ENCODE measurements at places on chromosomes 1 and 21.
A peak's percentile ranks its signal among the peaks of the same experiment; 100 is the strongest.

GRCh38 chr1:47554901-47555300 lies 117.1 kb downstream of the FOXD2 start:
- DNase-seq: peak; percentile 52

GRCh38 chr1:15577691-15578090 lies 7.2 kb downstream of the AGMAT start:
- DNase-seq: no peak

DNA sequence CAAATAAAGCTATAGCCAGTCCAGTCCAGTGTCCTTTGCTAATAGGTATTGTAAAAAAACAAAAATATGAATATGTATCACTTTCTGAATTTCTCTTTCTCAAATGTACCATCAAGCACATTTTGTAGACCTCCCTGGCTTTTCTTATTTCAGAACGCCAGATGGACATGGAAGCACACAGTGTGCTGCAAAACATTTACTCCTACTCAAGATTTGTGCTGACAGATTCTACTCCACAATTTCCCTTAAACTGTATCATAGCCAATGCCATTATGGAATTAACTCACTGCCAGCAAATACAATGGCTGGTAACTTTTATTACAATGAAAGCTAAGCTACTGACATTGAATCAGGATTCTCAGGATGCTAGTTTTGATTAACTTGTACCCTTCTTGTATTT lies 30.8 kb upstream of the PLPPR4 start:
- no peak for DNase-seq

- no peak for DNase-seq
These were observed 54.6 kb downstream of the ERICH3 start for GRCh38 chr1:74618974-74619373.

DNA sequence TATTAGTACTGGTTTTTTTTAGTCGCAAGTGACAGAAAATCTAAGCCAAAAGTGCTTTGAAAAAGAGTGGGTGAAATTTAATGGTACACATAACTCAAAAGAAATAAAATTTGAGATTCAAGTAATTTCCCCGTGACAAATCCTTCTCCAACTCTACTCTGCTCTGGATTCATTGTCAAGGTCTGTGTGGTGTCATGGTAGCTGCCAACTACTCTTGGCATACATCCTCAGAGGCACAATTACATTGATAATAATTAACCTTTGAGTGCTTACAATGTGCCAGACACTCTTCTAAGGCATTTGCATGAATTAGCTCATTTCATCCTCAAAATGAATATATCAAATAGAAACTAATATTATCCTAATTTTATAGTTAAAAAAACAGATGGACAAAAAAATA lies 1153.9 kb upstream of the NCAM2 start:
- no peak for DNase-seq

DNA sequence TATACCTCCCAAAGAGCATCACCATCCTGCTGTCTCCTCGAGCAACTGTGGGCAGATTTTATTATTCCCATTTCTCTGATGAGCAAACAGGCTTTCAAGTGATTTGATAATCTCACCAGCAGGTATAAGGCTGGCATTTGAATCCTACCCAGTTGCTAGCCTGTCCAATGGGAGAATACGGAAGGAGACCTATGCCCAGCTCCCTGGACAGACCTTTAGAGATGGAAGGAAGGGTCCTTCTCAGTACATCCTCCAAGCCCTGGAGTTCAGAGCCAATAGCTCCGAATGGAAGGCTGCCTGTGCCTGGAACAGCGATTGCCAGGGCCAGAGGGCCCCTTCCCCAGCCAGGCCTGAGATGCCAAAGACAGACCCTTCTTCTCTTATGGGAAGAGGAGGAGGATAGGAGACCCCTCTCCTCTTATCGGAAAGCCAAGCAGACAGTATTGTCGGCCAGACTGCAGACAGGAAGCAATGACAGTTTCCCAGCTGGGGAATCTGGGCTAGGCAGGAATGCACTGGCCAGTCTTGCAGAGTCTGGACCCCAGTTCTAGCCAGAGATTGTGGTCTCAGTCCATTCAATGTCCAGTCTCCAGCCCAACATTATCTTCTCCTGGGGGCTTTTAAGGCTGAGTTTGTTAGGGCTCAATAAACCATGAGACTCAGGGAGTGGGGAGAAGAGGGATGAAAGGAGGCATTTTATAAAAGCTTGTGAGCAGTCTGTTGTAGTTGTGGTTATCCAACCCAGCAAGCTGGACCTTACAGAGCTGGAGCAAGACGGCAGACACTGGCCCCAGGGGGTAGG lies 2.0 kb downstream of the IFFO2 start:
- DNase-seq: no peak

- no peak for DNase-seq
These were observed 26.3 kb downstream of the SLC37A1 start for GRCh38 chr21:42539931-42540343.

DNA sequence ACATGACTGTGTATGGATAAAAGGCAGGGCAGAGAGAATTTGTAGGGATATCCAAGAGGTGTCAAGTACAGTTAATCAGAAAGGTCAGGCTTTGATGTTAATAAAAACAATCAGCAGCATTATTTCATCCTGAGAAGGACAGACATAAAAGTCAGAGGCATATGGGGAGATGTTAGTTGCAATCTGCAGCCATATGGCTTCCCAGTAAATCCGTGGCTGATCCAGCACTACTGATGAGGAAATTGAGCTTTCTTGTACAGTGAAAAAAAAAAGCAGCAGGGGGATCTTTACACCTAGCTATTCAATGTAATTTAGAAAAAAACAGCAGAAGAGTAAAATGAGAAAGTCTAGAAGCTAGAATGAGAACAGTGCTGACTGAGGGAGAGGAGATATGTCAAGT lies 2.2 kb upstream of the SPRR1B start:
- DNase-seq: no peak

DNA sequence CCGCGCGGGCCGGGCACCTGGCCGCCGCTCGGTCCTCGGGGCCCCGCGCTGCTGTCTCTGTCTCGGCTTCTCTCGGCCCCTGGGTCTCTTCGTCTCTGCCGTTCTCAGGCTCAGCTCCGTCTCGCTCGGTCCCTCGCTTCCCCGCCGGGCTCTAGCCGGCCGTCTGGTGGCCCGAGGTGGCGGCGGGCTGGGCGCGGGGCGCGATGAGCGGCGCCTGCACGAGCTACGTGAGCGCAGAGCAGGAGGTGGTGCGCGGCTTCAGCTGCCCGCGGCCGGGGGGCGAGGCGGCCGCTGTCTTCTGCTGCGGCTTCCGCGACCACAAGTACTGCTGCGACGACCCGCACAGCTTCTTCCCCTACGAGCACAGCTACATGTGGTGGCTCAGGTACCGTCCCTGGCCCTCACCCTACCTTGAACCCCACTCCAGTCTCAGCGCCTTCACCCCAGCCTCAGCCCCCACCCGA lies 355 bp downstream of the SHISAL2A start:
- no peak for DNase-seq

DNA sequence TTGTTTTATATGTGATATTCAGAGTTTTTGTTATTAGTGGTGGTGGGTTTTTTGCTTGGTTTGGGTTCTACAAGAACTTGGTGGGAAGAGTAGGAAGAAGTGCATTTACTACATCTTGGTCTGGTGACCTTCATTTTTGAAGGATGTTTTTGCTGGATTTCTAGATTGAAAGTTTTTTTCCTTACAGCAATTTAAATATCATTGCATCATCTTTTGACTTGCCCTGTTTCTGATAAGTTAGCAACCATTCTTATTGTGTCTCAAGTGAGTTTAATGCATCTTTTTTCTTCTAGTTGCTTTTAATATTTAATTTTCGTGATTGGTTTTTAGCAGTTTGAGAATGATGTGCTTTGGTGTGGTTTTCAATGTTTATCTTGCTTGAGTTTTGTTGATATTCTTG lies 447.7 kb downstream of the DISC1 start:
- DNase-seq: no peak

DNA sequence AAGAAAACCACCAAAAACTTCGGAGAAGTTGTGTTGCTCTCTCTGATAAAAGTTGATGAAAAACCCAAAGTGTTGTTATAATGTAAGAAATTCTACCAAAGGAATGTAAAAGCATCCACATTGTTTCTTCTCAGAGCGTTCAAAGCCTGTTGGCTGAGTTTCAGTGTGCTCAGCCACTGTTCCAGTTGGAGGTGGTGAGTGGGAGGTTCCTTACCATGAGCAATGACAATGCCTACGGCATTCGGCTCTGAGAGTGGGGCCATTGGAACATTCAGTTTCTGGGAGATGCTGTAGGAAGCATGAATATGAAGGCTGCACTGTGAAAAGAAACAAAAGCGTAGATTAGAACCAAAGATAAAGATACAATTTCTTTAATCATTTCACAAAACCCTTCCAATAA lies 20.5 kb upstream of the MYBPHL start:
- DNase-seq: peak; percentile 17

DNA sequence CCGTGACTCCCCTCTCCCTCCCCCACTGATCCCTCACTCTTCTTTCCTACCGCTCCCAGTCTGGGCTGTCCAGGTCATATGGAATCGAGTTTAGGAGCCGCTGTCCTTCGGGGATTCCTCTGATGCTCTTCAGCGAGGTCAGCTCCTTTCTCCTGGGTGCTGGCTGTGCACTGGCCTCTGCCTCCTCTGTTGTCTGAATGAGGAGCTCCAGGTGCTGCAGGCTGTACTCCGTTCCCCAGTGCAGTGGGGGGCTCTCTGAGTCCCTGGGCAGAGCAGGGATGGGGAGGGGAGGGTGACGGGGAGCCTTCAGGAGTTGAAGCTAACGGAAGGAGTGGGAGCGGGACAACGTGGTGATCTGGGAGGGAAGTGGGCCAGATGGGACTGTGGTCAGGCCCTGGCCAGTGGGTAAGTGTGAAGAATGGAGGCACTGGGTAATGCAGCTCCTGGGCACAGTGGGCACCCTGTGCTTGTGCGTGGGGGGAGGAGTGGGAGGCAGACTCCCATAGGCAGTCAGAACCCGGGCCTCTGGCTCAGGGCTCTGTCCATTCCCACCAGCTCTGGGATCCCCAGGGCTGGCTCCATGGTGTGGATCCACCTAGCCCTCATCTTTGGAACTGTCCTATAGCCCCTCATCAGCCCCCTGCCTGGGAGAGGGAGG lies 59.5 kb upstream of the TLR5 start:
- no peak for DNase-seq

- no peak for DNase-seq
These were observed 37.2 kb upstream of the PDC start for GRCh38 chr1:186498071-186498470.

- no peak for DNase-seq
These were observed 470.9 kb downstream of the TTLL7 start for GRCh38 chr1:83527987-83528386.

DNA sequence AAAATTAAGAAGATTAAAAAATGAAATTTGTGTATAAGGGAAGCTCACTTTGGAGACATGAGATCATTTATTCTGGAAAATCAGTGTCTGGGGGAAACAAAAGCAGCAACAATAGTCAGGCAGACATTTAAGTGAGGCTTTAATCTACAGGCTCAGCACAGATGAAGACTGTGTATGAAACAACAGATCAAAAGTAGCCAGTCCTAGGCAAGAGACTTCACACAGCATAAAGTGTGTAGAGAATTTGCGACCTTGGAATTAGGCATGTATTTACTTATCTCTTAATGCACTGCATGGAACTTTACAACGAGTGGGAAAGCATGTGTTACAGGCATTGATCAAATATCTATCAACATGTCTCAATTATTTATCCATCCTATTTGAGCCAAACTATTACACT lies 1099.9 kb downstream of the PLA2G4A start:
- DNase-seq: no peak

- DNase-seq: no peak
These were observed 2.7 kb downstream of the SCYL3 start for GRCh38 chr1:169890761-169891538.

GRCh38 chr1:40404670-40405462 lies 31.3 kb downstream of the SMAP2 start:
- DNase-seq: peak; percentile 77

- no peak for DNase-seq
These were observed 51.4 kb downstream of the GNB1 start for GRCh38 chr1:1839311-1839965.

DNA sequence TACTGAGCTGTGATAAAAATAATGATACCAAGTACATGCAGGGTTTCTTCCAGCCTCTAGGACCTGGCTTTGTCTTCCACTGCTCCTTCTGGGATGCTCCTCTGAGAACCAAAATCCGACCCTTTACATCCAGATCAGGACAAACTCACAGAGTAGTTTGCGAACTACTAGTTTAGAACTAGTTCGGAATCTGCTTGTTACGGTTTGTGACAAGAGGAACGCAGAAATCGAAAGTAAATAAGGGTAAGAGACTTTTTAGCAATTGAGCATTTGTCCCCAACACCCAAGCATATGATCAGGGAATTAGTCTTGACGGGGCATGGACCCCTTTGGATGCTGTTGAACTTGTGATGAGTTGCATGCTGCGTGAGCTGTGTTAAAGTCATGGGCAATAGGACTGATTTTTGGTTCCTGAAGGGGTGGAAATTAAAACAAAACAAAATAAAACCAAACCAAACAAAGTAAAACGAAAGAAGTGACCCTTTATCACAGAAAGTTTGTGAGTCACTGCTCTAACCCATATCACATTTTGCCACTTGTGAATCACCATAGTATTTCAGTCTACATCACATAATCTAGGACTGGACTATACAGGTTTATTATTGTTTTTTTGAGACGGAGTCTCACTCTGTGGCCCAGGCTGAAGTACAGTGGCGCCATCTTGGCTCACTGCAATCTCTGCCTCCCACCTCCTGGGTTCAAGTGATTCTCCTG lies 35.7 kb upstream of the ERRFI1 start:
- DNase-seq: peak; percentile 80

GRCh38 chr1:205359771-205360565 lies 3.2 kb upstream of the KLHDC8A start:
- DNase-seq: no peak

GRCh38 chr1:110749960-110750359 lies 75.2 kb upstream of the KCNA3 start:
- no peak for DNase-seq

GRCh38 chr1:171600862-171601261 lies 21.2 kb upstream of the MYOCOS start:
- no peak for DNase-seq

DNA sequence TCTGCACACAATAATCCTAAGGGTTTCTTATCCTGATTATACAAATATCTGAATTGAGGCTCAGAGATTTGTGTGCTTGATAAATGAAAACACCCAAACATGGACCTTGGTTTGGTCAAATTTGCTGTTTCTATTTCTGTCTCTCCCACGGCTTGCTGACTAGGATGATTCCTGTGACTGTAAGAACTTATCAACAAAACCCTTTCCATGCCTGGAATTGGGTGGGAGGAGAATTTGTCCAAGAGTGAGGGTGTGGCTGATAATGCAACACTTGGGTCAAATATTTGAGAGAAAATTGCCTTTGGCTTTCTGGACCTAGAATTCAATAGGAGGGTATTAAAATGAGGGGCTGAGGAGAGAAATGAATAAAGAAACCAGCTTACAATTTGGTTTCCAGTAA lies 48.0 kb downstream of the RHBG start:
- no peak for DNase-seq

GRCh38 chr21:36076878-36077655 lies 7.2 kb downstream of the CBR1 start:
- no peak for DNase-seq

DNA sequence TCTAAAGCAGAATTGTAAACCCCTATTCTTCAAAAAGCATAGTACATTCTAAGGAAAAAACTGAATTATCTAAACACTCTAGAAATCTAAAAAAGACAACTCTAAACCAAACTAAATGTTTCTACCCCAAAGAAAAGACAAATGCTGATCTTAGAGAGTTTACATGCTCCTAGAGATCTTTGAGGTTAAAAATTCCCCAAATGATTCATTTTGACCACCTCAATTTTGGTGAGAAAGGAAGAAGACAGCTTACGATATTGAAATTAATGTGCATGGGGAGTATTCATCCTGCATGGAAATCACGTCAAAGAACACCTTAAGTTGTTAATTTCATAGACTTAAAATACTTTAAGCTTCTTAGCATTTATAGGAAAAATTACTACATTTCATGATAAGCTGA lies 377.8 kb upstream of the RUNX1 start:
- DNase-seq: no peak

Measured in fibroblast of mammary gland (primary cell).